Fibroblast of mammary gland (primary cell): ENCODE measurements at places on chromosomes 5 and 9.

DNA sequence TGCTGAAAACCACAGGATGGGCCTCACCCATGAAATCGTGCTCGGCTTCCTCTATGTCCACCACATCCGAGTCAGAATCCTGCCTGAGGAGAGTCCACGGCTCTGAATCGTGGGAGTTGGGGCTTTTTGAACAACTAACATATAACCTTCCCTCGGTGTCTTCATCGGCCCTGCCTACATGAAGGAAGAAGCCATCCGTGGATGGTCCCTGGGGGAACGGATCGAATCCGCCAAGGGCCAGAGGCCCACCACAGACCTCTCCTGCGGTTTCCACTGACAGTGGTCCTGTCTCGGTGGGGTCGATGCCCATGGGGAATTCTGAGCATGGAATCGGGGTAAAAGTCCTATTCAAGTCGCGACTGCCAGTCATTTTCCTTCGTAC lies 85.0 kb downstream of the CAMSAP1 start:
- no peak for DNase-seq

DNA sequence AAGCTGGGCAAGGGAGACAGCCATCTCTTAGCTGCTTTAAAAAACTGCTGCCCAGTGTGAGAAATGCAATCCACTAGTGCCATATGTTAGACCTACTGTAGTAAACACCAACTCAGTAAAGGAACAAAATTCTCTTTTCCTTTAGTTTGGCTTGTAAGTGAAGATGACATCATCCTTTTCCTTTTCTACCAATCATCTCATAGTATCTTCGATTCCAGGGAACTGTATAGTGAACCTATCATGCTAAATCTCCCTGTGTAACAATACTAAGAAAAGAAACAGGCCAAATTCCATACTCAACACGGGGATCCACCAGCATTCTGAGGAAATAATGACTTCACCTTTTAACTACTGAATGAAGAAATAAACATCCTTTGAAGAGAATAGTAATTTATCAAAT lies 100.1 kb downstream of the RAPGEF6 start:
- peak; percentile 28 for DNase-seq

DNA sequence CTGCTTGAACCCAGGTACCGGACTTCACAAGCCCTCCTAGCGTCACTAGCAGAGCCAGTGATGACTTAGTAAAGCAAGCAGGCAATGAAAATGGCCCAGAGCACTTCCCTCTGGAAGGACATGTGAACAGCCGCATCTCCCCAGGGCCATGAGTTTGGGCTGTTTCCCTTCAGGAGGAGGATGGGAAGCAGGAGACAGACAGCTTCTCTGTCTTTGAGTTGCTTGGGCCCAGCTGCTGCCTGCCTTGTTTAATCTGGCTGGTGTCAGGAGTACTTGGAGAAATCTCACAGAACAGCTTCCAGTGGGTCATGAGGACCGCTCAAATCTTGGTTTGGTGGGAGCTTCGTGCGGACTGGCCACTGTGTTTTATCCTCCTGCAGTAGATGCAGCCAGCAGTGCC lies 25.4 kb upstream of the WWC1 start:
- DNase-seq, result no peak

GRCh38 chr9:21322911-21323461 lies 12.2 kb downstream of the KLHL9 start:
- DNase-seq, result no peak

DNA sequence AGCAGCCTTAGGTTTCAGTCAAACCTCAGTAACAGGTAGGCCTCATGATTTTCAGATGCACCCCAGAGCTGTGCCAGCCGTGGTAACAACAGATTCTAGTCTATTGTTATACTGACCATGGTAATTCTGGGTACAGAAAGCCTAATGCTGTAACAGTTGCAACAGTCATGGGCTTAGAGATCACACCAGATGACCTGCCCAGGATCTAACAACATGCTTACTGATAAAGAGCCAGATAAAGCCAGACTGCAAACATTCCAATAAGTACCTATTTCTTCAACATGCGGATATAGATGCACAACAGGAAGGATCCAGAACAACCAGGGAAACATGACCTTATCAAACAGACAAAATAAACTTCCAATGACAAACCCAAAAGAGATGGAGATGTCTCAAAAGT lies 42.8 kb downstream of the CERT1 start:
- DNase-seq, result no peak

DNA sequence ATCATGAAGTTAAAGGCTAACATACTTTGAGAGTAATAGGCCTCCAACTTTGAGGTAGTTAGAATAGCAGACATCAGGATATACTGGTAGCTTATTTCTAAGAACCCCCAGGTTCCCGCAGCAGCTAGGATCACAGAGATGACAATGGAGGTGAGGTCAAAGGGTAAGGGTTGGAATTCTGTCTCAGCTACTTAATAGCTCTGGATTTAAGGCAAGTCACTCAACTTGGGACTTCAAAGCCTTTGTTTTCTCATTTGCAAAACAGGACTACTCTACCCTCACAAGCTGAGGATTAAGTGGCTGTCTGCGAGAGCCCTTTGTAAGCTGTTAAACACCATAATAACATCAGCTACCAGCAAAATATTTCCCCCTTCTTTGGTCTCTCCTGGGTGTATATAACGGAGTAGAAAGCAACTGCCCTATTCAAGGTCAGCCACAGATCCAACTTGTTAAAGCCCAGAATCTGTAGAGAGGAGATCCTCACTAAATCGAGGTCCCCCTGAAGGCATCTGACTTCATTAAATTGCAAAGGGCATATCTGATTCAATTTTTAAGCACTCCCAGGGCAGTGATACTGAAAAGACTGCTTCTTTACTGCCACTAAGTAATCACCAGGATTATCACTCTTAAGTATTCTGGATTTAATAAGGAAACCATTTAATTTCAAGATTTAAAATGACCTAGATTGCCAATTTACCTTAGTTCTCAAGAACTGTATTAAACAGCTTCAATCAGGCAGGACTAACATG lies 104.7 kb downstream of the DCP2 start:
- no peak for DNase-seq

- DNase-seq, result peak; percentile 12
These were observed 81.9 kb upstream of the FAM169A start for GRCh38 chr5:74948031-74948546.

DNA sequence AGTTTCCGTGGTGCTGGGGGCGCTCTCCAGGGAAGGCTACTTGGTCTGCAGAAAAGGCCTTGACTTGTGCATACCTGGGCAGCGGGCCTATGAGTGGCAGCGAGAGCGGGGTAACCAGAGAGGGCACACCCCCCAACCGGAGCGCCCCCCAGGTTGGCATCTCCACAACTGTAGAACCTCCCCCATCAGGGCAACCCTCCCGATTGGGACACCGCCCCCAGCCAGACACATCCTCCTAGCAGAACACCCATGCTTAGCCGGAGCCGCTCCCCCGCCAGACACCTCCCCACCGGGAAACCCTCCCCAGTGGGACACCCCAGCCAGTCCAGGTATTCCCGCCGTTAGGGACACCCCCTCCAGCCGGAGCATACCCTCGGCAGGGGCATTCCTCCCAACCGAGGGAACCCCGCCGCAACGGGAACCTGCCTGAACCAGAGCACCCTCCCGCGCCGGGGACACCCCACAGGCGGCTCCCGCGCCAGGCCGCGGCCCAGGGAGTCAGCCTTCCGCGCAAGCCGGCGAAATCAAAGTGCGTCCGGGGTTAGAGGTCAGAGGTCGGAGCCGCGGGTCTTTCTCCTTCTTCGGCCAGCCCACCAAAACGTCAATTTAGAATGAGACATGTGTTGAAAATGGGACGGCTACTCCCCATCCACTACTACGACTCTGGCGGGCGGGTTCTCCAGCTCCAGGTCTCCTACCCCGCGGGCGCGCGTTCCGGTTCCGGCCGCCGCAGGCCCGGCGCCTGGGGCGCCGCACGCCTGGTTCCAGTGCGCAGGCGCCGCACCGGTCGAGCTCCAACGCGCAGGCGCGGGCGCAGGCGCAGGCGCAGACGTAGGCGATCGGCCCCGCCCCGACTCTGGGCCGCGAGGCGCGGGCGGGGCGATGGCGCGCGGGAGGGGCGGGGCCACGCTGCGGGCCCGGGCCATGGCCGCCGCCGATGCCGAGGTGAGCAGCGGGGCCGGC lies at the start of gene EHMT1:
Gene EHMT1 (plus strand): TSS at position 901 of the 963 bp plus-strand sequence. CDS start 24 bp downstream, at position 925.
- DNase-seq, result peak; percentile 75

DNA sequence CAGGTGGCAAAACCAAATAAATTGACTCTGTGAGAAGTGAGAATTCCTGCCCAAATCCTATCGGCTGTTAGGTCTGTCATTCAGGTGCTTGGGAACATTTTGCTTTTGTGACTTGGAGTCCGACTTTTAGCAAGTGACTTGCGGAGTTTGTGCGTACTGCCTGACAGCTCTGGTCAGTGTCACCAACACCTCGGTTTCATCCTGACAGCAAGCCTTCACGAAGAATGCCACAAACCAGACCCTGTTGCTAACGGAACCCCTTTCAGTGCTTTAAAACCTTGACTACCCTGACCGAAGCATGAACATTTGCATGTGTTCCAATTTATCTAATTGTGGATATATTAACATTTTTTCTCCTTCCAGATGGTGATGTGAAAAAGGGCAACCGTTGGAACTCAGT lies 26.5 kb downstream of the LIX1 start:
- no peak for DNase-seq

DNA sequence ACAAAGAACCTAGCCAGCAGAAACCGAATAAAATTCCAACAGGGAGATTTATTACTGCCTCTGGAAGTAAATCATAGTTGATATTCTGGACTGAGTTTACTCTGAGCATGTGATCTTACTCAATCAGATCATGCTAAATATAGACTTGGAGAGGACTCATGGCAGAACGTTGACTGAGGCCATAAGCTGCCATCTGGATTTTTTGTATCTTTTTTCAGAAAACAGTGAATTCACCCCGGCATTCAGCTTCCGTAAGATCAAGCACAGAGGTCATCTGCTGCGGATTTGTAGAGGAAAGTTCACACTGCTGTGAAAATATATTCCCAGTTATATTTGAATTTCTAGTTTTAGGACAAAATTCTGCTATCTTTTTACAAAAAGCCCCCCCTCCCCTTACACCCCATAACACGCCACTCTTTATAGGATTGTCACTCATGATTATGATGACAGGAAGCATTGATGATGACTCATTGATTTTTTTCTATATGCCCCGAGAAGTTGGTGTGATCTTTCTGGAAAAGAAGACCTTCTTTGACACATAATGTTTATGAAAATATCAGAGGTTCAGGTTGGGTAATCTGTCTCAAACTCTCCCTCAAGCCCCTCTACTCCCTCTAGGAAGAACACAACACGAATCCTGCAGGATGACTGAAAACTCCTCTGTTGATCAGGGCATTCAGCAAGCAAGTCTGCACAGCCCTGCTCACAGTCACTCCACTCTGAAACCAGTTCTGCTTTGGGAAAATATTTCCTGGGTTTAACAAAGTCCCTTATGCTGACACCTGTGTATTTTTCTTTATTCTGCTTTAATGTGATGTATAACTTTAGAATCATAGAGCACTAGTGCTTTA lies 70.8 kb downstream of the NXNL2 start:
- peak; percentile 76 for DNase-seq

DNA sequence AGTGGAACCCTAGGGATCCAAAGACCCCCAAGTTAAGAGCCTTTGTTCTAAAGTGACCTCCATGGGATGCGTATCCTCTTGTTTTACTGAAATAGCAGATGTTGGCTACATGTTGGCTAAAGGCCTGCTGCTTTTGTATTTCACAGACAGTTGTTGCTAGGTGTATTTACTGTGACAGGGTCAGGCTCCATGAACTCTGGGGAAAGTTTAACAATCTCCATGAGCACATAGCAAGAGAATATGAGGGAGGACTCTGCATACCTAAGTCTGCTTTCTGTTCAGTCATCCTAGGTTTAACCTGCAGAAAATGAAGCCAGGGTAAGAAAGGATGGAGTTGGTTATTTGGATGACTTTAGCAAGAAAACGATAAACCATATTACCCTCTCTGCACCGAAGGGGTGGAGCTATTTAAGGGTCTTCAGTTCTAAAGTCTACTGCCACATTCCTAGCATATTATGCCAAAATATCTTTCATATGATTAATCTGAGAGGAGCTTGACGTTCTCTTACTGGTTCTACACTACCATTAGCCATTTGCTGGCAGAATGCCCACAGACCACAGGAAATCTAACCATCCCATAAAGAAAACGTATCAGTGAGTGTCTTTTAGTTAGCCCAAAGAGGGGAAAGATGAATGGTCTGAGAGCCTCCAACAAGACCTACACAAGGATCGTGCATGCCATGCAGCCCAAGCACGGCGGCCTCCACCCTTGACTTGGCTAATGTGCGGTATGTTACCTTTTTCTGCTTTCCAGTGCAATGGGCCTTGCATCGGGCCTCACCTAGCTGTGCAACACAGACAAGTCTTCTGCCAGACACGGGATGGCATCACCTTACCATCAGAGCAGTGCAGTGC lies 127.8 kb downstream of the SAXO1 start:
- peak; percentile 62 for DNase-seq

DNA sequence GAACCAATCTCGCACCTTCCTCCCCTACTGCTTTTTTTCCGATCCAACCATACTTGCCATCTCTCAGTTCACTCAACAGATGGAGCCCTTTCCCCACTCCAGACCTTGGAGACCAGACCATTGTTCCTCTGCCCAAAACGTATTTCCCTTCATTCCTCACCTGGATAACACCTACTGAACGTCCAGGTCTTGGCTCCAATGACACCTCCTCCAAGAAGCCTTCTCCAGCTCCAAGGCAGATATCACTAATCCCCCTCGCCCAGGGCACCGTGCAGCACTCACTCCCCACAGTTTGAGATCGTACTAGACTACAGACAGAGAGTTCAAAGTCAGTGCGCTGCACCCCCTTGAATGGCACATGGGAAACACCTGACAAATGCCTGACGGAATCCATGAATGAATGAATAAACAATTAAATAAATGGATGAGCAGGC lies 47.1 kb upstream of the AKNA start:
- DNase-seq, result peak; percentile 38

- no peak for DNase-seq
These were observed 7.4 kb downstream of the PLIN2 start for GRCh38 chr9:19119801-19120440.
